ENCODE measurements at places on chromosomes 5 and 9. TPM values are rescaled to one million over a fixed set of nuclear protein-coding genes. Genes with fewer than 3 reads are reported as not detected.

GRCh38 chr9:131449276-131449675 is 53.4 kb upstream of the POMT1 start:
- peaks cover 72% of the 10 kb centered on the region for H3K36me3 ChIP-seq
- no peak for DNase-seq
- H3K4me3 ChIP-seq, result no peak overlapping the region
- H3K27ac ChIP-seq, result no peak overlapping the region
- no peaks in the 10 kb centered on the region for H3K27me3 ChIP-seq

Gene GMCL2
- not detected for total RNA-seq

DNA sequence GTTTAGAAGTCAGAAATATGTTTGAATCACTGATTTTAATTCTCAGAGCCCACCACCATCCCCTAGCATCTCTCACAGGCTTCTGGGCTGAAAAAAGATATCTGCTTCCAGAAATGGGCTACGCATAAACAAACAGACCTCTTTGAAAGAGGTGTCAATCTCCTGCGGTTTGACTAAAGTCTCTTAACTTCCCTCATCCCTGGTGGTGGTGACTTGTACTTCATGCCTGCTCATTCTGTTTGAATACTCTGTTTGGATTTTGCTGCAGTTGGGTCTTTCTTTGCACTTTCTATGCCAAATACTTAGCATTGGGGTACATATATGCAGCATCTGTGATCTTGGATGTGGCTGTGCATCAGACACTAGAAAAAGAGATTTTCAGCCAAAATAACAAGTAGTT is 157.2 kb upstream of the ATP10B start:
- H3K4me3 ChIP-seq, result no peak overlapping the region
- DNase-seq, result no peak
- no peaks in the 10 kb centered on the region for H3K4me1 ChIP-seq
- H3K27me3 ChIP-seq, result no peaks in the 10 kb centered on the region
- H3K27ac ChIP-seq, result no peak overlapping the region

GRCh38 chr5:24643880-24644279 is 898 bp downstream of the CDH10 start:
- no peaks in the 10 kb centered on the region for H3K36me3 ChIP-seq
- peaks cover 8% of the 10 kb centered on the region for H3K4me1 ChIP-seq
- no peak overlapping the region for H3K27ac ChIP-seq
- DNase-seq, result no peak

Gene SPATA6L
- total RNA-seq, result 1.9 TPM

Gene SETD9
- total RNA-seq, result 11.0 TPM

Gene TMEFF1
- 9.1 TPM for total RNA-seq

DNA sequence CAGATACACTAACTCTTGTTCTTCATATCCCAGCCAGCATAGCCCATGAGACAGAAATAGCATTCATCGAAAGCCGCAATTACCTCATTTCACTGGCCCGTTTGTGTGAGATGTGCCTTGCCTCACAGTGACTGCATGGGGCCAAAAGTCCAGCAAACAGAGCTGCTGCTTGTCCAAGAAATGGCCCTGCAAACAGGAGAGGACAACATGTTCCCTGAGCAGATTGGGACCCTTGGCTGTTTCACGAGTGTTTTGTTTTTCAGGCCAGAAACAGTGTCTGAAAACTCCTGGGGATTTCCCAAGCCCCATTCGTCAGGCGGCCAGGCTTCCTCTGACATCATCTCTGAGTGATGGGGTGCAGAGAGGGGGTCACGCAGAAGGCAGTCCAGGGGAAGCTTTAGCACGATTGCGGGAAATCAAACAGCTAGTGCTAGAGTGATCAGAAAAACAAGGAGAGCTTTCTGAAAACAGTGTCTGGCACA is 503.6 kb upstream of the PAPPA start:
- H3K27ac ChIP-seq, result peak overlapping the region; percentile 25
- peaks cover 4% of the 10 kb centered on the region for H3K36me3 ChIP-seq
- no peak overlapping the region for H3K4me3 ChIP-seq

DNA sequence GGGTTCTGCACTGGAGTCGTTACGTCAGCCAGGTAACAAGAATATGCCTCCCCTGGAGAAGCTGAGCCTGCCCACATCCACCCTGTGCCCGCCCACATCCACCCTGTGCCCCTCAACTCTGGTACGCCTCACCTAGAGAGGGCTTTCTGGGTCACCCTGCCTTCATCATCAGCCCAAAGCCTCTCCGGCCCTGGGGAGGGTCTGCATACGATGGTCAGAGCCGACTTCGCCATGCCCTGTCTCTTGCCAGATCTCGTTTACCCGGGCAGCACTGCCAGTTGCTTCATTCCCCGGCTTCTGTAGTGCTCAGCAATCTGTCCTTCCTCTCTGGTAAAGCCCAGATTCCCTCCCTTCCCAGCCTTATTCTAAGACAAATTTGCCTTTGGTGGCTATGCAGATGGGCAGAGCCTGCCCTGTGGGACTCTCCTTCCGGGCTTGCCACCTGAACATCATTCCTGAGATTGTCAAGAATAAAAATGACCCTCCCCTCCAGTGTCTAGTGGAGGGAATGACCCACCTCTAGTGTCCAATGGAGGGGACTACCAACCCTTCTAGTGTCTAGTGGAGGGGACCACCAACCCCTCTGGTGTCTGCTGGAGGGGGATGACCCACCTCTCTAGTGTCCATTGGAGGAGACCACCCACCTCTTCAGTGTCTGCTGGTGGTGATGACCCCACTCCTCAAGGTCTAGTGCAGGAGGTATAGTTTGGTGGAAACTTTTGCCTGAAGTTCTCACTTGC is 3.4 kb downstream of the PLEKHG4B start:
- no peak overlapping the region for H3K4me3 ChIP-seq
- H3K36me3 ChIP-seq, result peaks cover 3% of the 10 kb centered on the region

Gene RPL12
- 1,078 TPM for total RNA-seq

- H3K4me1 ChIP-seq, result peaks cover 29% of the 10 kb centered on the region
- H3K27ac ChIP-seq, result no peak overlapping the region
- DNase-seq, result no peak
- peaks cover 2% of the 10 kb centered on the region for H3K27me3 ChIP-seq
- H3K4me3 ChIP-seq, result peak overlapping the region; percentile 11
Measured at GRCh38 chr9:35827486-35827885, 1.0 kb downstream of the FAM221B start.

- H3K27ac ChIP-seq, result no peak overlapping the region
- H3K36me3 ChIP-seq, result no peaks in the 10 kb centered on the region
- H3K4me1 ChIP-seq, result peaks cover 11% of the 10 kb centered on the region
- H3K27me3 ChIP-seq, result no peaks in the 10 kb centered on the region
- no peak overlapping the region for H3K4me3 ChIP-seq
Measured at GRCh38 chr5:110031402-110032140, 341.8 kb downstream of the MAN2A1 start.

- H3K4me1 ChIP-seq, result peaks cover 11% of the 10 kb centered on the region
- H3K27me3 ChIP-seq, result no peaks in the 10 kb centered on the region
- H3K27ac ChIP-seq, result no peak overlapping the region
- DNase-seq, result no peak
- H3K36me3 ChIP-seq, result peaks cover 9% of the 10 kb centered on the region
Measured at GRCh38 chr5:65462139-65462705, 19.5 kb downstream of the ADAMTS6 start.

Gene RPL35
- total RNA-seq, result 912 TPM

DNA sequence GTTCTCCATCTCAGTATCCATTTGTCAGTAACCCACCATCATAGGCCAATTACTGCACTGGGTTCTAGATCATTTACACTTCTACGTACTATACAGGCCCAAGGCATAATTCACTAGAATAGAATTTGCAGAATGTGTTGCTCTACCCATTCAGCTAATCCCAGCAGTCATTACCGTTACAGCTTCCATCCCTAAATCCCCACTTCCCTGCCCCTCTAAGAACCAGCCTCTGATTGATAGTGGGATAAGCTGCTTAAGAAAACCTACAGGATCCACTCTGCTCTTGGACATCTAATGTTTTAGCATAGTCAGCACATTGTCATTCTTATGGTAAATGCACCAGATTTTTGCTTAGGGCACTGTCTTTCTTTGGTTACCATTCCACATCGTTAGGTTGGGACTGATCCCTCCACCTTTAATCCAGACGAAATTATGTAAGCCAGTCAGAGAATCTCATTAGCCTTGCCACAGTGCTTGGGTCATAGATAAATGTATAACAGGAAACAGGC is 39.3 kb upstream of the CHD1 start:
- no peak for DNase-seq
- no peaks in the 10 kb centered on the region for H3K36me3 ChIP-seq
- no peak overlapping the region for H3K4me3 ChIP-seq
- H3K4me1 ChIP-seq, result no peaks in the 10 kb centered on the region

DNA sequence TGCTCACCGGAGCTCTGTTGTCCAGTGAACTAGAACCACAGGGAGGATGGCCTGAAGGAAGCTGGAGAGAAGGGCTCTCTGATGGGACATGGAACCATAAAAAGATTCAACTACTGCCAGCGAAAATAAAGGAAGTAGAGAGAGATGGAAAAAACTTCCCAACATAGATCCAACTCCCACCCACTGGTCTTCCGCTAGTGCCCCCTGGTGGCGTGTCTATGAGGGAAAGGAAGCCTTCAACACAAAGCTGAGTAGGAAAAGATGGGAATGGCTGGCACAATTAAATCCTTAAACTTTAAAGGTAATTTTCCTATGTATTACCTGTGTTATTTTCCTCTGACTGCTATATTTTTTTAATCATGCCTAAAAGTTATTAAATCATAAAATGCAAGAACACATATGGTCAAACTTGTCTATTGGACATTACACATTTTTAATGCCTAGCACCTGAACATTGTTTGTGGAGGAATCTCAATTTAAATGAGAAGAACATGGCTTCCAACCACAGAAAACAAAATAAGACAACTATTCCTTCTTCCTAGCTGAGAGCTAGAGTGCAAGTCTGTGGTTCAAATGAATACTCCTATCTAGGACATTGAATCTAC is 51.5 kb downstream of the CEP120 start:
- no peaks in the 10 kb centered on the region for H3K4me1 ChIP-seq
- DNase-seq, result no peak
- H3K27me3 ChIP-seq, result no peaks in the 10 kb centered on the region
- H3K4me3 ChIP-seq, result no peak overlapping the region
- no peak overlapping the region for H3K27ac ChIP-seq
- H3K36me3 ChIP-seq, result peaks cover 44% of the 10 kb centered on the region

DNA sequence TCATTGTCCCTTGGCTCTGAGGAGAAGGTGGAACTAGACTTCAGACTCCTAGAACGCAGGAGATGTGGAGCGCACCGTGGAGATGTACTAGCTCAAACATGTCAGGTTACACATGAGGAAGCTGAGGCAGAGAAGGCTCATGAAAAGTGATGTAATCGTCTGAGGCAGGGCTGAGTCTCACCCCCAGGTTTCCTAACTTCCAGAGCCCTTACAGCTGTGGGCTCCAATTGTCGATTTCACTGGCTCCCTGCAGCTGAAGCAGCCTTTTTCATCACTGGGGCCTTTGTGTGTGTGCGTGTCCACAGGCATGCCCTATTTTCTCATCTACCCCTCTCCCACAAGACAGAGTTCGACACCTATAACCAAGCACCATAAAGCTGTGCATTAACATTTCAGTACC is 370.6 kb downstream of the NTRK2 start:
- no peak overlapping the region for H3K27ac ChIP-seq
- H3K36me3 ChIP-seq, result no peaks in the 10 kb centered on the region
- no peak for DNase-seq

GRCh38 chr5:80474929-80475328 is 13.0 kb upstream of the FAM151B start:
- peaks cover 51% of the 10 kb centered on the region for H3K36me3 ChIP-seq
- no peak for DNase-seq
- no peaks in the 10 kb centered on the region for H3K27me3 ChIP-seq
- no peak overlapping the region for H3K4me3 ChIP-seq
- H3K4me1 ChIP-seq, result no peaks in the 10 kb centered on the region

Gene LRRC19
- total RNA-seq, result not detected

Gene PCDHGB7
- 6.2 TPM for total RNA-seq

- H3K4me1 ChIP-seq, result no peaks in the 10 kb centered on the region
- no peaks in the 10 kb centered on the region for H3K27me3 ChIP-seq
- H3K27ac ChIP-seq, result no peak overlapping the region
- no peak overlapping the region for H3K4me3 ChIP-seq
- no peak for DNase-seq
Measured at GRCh38 chr9:89009546-89009840, 18.2 kb downstream of the S1PR3 start.

- no peak for DNase-seq
- no peak overlapping the region for H3K4me3 ChIP-seq
- H3K27ac ChIP-seq, result no peak overlapping the region
- no peaks in the 10 kb centered on the region for H3K27me3 ChIP-seq
- no peaks in the 10 kb centered on the region for H3K36me3 ChIP-seq
- H3K4me1 ChIP-seq, result peaks cover 15% of the 10 kb centered on the region
Measured at GRCh38 chr9:16290169-16290568, 580.3 kb downstream of the BNC2 start.

Gene NIPBL
- 52.2 TPM for total RNA-seq

DNA sequence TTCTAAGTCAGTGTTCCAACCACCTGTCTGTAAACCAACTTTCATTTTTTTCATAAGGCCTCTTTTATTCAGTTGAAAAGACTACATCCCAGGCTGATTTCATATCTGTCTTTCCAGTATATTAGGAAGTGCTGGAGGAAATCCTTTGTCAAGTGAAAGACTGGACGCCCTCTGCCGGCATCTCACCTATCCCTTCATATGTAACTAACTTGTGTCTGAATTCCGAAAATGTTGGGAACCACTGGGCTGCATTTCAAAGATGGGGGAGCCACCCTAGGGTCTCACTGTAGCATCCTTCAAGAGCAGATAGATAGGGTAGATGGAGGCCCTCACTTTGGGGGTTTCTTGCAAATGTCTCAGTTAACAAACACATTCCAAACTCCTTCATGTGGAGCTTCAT is 569.8 kb downstream of the CTNND2 start:
- H3K4me3 ChIP-seq, result no peak overlapping the region
- H3K4me1 ChIP-seq, result no peaks in the 10 kb centered on the region
- no peaks in the 10 kb centered on the region for H3K27me3 ChIP-seq
- no peak for DNase-seq
- no peak overlapping the region for H3K27ac ChIP-seq
